ENCODE measurements at places on chromosomes 5 and 9.

GRCh38 chr9:110847671-110848070, 179.1 kb downstream of the MUSK start:
- no peak for DNase-seq

DNA sequence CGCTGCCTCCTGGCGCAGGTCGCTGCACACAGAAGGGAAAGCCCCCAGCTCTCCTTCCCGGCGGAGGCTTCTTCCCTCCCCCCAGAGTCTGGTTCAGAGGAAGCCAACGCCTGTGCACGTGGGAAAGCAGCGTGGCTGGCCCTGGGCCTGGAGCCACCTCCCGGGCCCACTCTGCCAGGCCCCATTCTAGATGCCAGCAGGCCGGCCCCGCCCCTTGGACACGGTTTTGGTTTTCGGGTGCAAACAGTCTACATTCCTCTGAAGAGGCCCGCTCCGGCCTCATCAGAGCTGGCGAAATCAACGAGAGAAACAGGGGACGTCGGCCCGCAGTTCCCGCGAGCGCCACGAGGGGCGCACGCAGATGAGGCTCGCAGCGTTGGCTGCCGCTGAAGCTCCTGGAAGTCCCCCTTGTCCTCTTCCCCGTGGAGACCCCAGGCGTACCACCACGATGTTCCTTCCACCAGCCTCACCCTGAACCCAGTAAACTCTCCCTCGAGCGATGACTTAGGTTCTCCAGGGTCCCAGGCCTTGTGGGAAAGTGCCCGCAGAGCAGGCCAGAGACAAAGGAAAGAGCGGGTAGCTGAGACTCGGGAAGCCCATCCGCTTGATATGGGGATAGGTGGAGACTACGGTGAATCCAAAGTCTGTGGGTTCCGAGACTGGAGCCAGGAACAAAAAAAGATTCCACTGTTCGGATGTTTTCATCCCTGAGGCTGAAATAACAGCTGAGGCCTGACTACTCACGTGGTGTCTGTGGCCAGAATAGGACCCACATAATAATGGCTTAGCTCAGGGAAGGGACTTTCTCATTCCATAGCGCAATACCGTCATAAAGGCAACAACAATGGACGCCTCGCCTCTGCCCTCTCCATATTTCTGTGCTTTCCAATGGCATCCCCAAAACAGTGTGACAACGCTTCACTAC, 64.2 kb downstream of the KLF4 start:
- peak; percentile 81 for DNase-seq

DNA sequence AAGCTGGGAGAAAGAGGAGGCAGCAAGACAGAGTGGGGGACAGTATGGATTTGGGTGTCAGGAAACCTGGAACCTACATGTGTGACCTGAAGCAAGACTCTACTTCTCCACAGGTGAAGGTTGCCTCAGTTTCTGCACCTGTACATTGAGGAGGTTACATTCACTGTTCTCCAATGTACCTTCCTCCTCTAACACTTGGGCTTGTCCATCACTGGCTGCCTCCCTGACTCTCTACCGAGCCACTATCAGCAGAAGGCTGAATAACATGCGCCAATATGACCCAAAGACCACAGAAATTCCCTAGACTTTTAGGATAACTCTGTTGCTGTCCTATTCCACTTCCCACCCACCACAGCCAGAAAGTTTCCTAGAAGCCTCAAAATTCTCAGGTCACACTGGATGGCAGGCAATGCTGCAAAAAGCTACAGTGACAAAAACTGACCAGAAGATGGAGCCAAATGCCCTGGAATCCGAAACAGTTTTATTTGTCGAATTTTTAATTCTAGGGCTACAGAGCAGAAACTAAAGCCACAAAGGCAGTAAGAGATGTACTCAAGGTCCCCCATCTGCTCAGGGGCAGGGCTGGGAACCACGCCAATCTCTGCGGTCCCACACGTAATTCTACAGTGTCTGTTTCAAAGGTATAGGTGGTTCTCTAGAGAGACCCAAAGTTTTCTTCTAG, 64.4 kb downstream of the FAM114A2 start:
- peak; percentile 43 for DNase-seq

GRCh38 chr5:38433160-38433861, 123.1 kb downstream of the LIFR start:
- no peak for DNase-seq

DNA sequence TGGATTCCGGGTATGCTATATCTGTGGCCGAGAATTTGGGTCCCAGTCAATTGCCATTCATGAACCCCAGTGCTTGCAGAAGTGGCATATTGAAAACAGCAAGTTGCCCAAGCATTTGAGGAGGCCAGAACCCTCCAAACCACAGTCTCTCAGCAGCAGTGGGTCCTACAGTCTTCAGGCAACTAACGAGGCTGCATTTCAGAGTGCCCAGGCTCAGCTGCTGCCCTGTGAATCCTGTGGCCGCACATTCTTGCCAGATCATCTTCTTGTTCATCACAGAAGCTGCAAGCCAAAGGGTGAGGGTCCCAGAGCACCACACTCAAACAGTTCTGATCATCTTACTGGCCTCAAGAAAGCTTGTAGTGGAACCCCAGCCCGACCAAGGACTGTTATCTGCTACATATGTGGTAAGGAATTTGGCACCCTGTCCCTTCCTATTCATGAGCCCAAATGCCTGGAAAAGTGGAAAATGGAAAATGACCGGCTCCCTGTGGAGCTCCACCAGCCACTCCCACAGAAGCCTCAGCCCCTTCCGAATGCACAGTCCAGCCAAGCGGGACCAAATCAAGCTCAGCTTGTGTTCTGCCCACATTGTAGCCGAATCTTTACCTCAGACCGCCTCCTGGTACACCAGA, 23.0 kb downstream of the ZNF474 start:
- no peak for DNase-seq

- no peak for DNase-seq
Measured at GRCh38 chr9:113634596-113635515, 171.3 kb downstream of the RGS3 start.

DNA sequence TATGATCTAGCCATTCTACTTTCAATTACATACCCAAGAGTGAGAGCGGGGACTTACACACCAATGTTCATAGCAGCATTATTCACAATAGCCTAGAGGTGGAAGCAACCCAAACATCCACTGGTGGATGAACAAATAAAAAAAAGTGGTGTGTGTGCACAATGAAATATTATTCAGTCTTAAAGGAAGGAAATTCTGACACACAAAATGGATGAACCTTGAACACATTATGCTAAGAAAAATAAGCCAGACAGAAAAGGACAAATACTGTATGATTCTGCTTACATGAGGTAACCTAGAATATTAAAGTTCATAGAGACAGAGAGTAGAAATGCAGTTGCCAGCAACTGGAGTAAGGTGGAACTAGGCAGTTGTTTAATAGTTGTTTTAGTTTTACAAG, 22.1 kb downstream of the ETF1 start:
- DNase-seq, result no peak

- DNase-seq, result peak; percentile 48
Measured at GRCh38 chr5:141637123-141637766, 448 bp downstream of the RELL2 start.

DNA sequence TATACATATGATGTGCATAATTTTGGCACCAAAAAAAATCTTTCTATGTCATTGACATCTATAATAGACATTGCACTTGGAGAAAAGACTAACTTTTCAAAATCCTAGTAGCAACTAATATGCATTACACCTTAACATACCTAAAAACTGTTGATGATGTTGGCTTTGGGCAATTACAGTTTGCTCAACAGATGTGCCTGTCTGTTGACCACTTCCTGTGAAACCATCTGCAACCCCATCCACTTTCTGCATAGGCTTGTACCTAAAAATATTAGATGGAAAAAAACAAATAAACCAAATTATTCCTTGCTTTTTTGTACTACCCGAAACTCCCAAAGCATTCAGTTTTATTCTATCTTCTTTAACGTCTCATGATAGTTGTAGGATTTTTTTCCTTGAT, 248.6 kb downstream of the RFX3 start:
- no peak for DNase-seq

DNA sequence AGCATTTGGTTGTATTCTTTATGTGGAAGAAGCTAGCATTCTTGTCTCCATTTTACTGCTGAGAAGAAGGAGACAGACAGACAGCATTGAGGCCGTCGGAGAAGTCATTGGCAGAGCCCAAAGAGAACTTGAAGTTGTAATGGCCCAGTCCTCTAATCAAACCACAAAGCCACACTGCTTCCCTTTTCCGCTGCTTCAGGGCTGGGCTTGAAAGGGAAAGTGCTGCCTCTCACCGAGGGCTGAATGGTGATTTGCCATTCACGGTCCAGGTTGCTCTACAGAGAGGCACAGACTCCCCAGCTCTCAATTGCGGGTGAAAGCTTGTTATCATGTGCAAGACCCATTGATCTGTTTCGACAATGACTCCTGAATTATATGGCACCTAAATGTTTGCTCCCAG, 25.6 kb upstream of the POU4F3 start:
- DNase-seq, result no peak

DNA sequence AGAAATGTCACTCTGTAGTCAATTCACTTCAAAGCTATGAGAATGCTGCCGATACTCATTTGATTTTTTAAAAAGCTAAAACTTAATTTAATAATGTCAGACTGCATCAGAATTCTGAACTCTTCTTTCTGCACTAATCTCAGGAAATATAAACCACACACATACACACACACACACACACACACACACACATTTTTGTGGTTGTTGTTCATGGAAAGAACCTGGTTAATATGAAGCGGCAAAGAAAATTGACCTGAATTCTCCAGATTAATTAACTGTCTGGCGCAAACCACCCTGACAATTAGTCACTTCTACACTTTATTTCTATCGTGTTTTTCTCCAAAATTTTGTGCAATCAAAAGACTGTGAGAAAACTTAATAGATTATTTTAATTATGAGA, 740.5 kb downstream of the TLE1 start:
- DNase-seq, result no peak

GRCh38 chr5:149227168-149227826, 44.4 kb upstream of the AFAP1L1 start:
- DNase-seq, result no peak

DNA sequence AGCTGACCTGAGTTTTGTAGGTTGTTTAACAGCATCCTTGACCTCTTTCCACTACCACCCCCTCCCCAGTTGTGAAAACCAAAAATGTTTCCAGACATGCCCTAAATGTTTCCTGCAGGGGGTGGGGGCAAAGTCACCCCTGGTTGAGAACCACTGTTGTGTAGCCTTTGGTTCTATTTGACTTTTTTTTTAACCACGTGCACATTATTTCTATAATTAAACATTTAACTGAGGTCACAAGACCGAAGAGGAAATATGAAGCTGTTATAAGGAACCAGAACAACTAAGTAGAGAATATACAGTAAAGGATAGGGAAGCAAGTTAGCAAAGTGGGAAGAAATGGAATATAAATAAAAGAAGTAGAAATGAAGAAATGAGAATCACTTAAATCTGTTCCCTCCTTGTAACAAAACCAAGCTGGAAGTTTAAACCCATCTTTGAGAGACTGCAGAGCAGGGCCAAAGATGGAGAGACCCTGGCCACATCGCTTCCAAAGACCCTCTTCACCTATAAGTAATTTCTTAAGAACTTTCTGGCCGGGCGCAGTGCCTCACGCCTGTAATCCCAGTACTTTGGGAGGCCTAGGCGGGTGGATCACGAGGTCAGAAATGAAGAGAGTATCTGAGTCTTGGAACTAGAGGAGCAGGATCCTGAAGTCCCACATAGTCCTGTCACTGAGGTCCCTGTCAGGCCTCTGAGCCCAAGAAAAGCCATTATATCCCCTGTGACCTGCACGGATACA, 14.4 kb downstream of the SIT1 start:
- no peak for DNase-seq

- no peak for DNase-seq
Measured at GRCh38 chr5:135839566-135839965, 5.1 kb downstream of the SLC25A48 start.

GRCh38 chr9:106644661-106645060, 218.3 kb upstream of the ZNF462 start:
- DNase-seq, result no peak

- DNase-seq, result no peak
Measured at GRCh38 chr5:172801179-172801671, 30.2 kb upstream of the DUSP1 start.

- DNase-seq, result no peak
Measured at GRCh38 chr9:90940280-90940679, 138.7 kb downstream of the SYK start.

GRCh38 chr9:99433555-99433954, 211.5 kb downstream of the SEC61B start:
- no peak for DNase-seq

DNA sequence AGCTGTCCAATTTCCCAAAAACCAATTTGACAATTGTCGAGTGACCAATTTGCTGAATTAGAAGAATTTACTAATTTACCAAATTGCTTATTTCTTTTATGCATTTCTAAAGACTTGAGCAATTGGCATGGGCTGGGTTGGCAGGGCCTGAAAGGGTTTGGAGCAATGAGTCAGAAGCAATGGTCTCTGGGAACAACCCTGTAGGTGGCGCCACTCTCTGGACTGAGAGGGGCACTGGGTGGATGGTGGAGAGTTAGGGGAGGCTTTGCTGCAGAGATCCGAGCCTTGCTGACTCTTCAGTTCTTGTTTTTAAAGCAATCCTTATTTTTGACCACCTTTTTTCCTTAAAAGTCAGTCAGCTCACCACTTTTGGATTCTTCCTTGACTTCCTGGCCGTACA, 71.5 kb upstream of the RPS23 start:
- DNase-seq, result peak; percentile 51

- DNase-seq, result peak; percentile 53
Measured at GRCh38 chr9:16100537-16101091, 547.8 kb downstream of the CCDC171 start.

DNA sequence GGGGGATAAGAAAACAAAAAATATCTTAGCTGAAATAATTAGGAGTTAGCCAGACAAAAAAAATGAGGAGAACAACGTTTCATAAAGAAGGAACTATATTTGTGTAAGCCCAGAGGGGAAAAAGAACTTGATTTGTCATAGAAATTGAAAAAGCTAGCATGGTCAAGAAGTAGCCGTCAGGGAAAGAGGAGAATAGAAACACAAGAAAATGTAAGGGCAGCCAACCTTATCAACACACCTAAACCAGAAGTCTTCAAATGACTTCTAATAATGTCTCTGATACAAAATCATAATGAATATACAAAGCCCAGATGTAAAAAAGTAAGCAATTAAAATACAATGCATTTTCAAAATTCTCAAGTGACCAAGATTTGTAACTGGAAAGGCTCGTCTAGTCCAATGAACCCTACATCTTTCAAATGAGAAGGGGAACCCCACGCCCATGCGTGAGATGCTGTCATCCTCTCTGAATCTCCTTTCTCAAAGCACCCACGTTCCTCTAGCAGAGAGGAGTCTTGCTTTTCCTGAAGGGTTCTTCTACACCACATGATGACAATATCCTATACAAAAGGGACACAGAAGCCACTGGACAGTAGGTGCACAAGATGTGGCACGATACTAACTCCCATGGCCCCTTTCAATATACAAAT, 103.7 kb downstream of the ARL15 start:
- no peak for DNase-seq

GRCh38 chr5:148828511-148829247, 2.3 kb downstream of the ADRB2 start:
- DNase-seq, result no peak

GRCh38 chr5:66494437-66494836, 101.8 kb upstream of the MAST4 start:
- peak; percentile 16 for DNase-seq

- DNase-seq, result no peak
Measured at GRCh38 chr5:150999704-151000442, 20.5 kb upstream of the GPX3 start.
